ENCODE measurements at places on chromosomes 13 and 19. TPM values are rescaled to one million over a fixed set of nuclear protein-coding genes. Genes with fewer than 3 reads are reported as not detected.

SULT2A1 gene
- total RNA-seq, result not detected

FXYD7 gene
- total RNA-seq, result not detected

TTC9B gene
- total RNA-seq, result not detected

DNA sequence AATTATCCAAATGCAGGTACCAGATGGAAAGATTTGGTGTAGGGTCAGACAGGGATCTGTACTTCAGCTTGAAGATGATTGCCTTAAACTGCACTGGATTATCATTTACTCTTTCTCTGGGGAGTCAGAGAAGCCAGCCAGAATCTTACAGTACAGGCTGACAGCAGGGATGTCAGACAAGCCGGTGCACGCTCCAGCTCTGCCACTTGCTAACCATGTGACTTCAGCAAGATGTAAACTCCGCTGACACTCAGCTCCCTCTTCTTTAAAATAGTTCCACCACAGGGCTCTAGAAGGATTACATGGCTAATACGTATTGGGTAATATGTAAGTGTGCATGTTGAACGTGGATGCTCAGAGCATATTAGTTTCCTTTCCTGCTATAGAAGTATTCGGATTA, 251.4 kb upstream of the MAB21L1 start:
- no peaks in the 10 kb centered on the region for H3K4me1 ChIP-seq
- H3K27me3 ChIP-seq, result no peaks in the 10 kb centered on the region
- no peaks in the 10 kb centered on the region for H3K36me3 ChIP-seq
- H3K27ac ChIP-seq, result no peak overlapping the region
- no peak for DNase-seq
- H3K4me3 ChIP-seq, result no peak overlapping the region

GRCh38 chr13:77291774-77292173, 35.1 kb downstream of the MYCBP2 start:
- H3K27ac ChIP-seq, result no peak overlapping the region
- no peak overlapping the region for H3K4me3 ChIP-seq
- H3K4me1 ChIP-seq, result no peaks in the 10 kb centered on the region
- H3K36me3 ChIP-seq, result peaks cover 3% of the 10 kb centered on the region
- DNase-seq, result no peak
- no peaks in the 10 kb centered on the region for H3K27me3 ChIP-seq

- peaks cover 24% of the 10 kb centered on the region for H3K4me1 ChIP-seq
- no peak overlapping the region for H3K27ac ChIP-seq
- no peak for DNase-seq
- H3K4me3 ChIP-seq, result no peak overlapping the region
Measured at GRCh38 chr13:113550453-113550852, 34.1 kb upstream of the TFDP1 start.

Data from thyroid gland (tissue), 4 donors.